ENCODE measurements at places on chromosomes 3 and 15.

- peak; percentile 80 for DNase-seq
These were observed 40.6 kb downstream of the AMOTL2 start for GRCh38 chr3:134333522-134334181.

DNA sequence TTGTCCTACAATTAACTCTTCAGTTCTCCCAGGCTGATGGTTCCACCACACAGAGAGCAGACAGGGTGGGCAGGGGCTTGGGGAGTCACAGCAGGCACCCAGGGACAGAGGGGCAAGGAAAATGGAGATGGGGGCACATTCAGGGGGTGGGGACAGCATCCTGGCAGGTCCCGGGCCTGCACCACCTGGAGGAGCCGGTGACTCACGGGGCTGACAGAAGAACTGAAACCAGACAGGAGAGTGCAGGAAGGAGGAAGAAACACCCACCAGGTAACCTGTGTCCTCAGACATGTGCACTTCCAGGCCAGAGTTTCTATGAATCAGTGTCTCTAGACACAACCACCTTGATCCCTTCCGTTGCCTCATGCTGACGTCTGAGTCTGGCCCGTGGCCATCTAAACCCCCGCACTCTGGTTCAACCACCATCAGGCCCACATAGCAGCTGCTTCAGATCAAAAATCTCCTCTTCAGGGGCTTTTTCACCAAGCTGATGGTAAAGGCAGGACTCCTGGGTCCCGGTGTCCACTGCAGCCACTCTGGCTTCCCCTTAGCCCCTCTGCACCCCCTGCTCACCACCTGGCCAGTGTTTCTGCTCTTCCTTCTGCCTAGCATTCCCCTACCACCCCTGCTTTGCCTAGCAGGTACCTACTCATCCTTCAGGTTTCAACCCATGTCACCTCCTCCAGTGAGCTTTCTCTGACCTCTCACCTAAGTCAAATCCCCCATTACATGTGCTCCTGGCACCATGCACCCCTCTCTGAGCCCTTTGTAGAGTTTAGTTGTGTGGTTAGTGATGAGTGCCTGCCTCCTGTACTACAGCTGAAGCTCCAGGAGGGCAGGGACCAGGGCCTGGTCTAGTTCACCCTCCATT, 16.5 kb upstream of the CYP11A1 start:
- DNase-seq = peak; percentile 56

DNA sequence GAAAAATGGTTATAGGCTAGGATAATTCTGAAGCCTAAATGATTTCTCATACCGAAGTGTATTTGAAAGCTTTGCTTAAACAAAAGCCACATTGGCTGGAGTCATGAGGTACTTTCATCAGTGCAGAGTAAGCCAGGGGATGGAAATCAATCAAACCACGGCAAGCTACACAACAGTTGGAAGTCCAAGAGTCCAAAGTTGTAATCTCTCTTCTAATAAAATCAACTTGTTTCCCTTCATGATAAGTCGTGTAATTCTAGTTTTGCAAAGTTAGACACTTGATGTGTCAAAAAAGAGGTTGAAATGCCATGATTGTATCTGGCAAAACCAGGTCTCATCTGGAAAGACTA, 250.5 kb upstream of the VEPH1 start:
- DNase-seq = no peak

- peak; percentile 54 for DNase-seq
These were observed 36.5 kb upstream of the CPB1 start for GRCh38 chr3:148790851-148791735.

GRCh38 chr3:27114684-27115083, 254.5 kb downstream of the NEK10 start:
- peak; percentile 17 for DNase-seq

- DNase-seq = peak; percentile 21
These were observed 73.1 kb downstream of the RAB11A start for GRCh38 chr15:65942436-65942835.

DNA sequence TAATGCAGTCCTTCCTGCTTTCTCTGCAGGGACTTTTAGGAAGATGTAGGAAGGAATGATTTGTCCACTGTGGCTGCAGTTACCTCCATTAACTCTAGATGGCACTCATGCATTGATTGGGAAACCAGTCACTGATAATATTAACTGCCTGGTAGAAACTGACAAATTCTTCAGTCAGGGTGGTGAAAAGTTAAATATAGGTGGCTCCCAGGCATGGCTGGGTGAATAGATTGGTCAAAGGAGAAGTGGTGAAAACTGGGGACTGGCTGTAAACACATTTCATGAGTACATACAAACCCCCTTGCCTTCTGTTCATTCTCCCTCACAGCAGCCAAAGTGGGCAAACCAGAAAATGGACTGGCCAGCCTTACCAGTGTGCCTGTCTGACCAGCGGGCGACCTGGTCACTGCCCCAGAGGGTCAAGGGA, 333.4 kb downstream of the THSD4 start:
- DNase-seq = peak; percentile 84

DNA sequence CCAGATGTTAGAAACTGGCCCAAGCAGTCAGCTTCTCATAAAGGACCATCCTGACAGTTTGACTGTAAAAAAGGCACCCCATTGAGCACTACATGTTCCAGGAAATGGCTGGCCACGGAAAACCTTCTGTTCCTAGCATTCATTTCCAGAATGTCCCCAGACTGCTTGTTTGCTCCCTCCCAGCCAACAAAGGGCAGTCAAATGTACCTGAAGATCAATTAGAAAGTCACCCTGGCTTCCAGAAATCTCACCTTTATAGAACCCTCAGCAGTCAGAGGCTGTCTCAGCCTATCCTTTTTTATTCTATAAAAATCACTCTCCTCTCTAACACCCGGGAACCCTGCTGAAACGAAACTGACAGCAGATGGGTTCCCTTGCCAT, 784 bp upstream of the SAMMSON start:
- DNase-seq = peak; percentile 48

DNA sequence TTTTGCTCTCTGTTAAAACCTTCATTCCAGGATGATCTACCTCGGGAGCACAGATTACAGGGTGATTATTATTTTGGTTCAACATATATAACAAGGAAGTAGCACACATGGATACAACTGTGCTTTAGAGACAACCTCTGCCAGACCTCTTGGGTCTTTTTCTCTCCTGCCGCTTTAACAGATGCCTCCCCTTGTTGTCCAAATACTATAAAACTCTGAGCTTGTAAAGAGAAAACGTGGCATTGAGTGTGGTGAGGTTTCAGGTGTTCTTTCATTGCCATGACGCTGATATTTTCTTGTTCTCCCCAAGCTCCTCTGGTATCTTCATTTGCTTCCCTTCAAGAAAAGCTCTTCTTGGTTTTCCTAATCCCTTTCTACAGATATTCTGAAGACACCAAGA, 29.0 kb downstream of the BCL2L10 start:
- DNase-seq = no peak

GRCh38 chr3:61864886-61865285, 303.5 kb downstream of the PTPRG start:
- no peak for DNase-seq

DNA sequence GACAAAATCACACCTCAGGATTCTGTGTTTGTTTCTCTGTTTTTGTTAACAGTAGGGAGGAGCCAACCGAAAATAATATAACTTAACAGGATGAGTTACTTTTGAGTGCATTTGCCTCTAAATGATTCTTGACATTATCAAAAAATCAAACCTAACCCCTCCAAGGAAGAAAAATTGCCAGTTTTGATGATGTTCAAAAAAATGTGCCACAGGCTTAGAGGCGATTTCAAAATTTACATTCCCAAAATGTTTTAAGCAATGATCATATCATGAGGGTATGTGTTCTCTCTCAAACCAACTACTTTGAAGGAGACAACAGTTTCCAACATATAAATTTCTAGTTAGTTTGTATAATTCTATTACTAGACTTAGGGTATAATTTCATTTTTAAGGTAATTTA, 6.7 kb downstream of the VGLL3 start:
- DNase-seq = peak; percentile 67

GRCh38 chr15:49301562-49301961, 121.5 kb upstream of the FGF7 start:
- DNase-seq = peak; percentile 17

- no peak for DNase-seq
These were observed 17.5 kb downstream of the CCR4 start for GRCh38 chr3:32968920-32969389.

DNA sequence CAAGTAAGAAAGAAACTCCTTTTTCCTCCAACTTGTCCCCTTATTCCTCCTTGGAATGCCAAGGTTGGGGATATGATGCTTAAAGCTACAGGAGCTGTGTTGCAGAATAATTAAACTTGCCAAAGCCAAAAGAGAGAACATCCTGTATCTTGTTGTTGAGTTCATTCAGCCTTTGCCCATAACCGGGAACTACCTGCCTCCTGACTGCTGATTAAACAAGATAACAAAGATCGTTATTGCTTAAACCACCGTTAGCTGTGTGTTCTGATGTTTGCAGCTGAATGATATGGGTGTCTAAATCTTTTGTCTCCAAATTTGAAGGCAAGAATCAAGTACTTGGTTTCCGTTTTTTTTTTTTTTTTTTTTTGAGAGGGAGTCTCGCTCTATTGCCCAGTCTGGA, 61.5 kb downstream of the DPPA2 start:
- no peak for DNase-seq

DNA sequence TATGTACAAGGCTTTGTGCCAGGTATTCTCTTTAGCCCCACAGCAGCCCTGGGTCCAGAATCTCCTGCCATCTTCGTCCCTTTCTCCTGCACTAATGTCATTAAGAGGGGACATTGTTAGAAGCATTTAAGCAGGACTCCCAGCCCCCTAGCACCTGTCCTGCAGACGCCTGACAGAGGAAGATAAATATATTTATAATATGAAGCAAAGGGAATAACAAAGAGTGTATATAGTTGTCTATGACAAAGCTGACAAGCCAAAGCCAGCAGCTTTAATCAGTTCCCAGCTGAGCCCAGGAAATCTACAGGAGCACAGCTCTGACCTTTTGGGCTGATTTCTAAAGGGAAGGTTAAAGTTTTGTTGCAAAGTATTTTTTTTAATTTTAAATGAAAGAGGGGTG, 96.0 kb downstream of the MEGF11 start:
- DNase-seq = no peak

DNA sequence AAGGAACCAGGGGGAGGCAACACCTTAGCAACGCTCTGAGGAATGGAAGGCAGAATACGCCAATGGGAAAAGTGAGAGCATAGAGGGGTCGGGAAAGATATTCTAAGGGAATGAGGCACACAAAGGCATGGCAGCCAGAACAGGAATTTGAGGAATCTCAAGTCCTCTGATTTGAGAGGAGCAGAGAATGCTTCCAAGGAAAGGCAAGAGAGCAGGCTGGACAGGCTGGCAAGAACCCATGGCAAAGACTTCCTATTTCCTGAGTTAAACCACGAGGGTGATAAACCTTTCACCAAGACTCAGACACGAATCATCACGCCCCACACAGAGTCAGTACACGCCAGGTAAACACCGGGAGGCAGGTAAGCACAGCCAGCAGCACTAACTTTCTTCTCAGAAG, 109.8 kb downstream of the IGF2BP2 start:
- no peak for DNase-seq

DNA sequence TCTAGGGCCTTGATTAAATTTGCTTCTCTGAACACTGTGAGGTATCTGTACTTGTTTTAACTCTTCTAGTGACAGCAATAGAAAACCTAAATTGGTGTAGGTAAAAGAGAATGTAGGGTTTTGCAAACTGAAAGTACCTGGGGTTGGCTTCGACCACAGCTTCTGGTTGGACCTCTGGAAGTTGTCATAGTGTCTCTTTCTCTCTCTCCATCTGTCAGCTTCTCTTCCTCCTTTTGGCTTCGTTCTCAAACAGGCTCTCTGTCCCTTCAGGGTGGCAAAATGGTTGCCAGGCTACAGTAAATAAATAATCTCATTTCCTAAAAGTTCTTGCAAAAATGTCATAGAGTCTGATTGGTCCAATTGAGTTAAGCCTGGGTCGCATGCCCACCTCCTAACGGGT, 149.3 kb upstream of the CTDSPL start:
- DNase-seq = no peak

DNA sequence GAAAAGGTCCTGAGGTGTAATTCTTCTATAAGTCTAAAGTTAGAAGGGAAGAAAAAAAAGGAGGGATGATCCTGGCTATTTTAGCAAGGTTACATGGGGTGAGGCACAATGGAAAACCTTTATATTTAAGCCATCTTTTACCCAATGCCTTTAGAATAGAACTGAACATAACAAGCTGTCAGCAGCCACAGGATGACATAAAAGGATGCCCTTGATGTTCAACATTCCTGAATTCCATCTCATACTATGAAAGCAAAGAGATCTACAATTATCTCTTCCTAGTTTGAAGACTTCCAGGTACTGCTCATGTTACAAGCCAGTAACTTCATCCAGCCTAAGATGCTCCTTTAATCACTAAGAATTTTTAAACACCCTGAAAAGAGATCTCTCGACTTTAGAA, 26.9 kb downstream of the NEK10 start:
- DNase-seq = peak; percentile 32

- DNase-seq = peak; percentile 15
These were observed 114.0 kb upstream of the OSTN start for GRCh38 chr3:191085091-191085490.

DNA sequence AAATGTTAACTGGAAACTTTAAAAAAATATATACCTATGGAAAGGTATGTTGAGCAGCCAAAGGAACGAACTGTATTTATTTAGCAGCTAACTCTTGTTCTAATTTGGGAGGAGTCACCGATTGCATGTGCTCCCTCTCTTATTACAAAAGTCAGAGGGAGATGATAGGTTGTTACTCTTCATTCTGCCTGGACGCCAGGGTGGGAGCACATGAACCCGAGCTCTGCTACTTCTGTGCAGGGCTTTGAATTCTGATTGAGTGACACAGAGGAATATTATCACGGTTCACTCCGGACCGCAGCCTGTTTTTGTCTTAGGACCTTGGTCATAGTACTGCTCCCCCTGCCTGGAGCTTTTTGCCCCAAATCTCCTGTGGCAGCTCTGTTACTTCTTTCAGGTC, 36.9 kb upstream of the LRIG1 start:
- no peak for DNase-seq

DNA sequence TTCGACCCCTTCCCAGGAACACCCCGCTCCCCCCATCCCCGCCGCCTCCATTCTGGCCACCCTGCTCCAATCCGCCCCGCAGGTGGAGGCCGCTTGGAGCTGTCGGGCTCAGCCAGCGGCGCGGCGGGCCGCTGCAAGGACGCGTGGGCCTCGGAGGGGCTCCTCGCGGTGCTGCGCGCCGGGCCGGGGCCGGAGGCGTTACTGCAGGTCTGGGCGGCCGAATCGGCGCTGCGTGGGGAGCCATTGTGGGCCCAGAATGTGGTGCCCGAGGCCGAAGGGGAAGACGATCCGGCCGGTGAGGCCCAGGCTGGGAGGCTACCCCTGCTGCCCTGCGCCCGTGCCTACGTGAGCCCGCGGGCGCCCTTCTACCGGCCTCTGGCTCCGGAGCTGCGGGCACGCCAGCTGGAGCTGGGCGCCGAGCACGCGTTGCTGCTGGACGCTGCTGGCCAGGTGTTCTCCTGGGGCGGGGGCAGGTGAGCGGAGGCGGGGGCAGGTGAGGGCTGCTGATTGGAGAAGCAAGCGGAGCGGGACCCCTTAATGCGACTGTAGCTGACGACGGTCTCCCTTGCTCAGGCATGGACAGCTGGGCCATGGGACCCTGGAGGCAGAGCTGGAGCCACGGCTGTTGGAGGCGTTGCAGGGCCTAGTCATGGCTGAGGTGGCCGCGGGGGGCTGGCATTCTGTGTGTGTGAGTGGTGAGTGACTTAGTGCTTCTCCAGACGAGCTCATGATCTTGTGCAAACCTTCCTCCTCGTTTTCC, 2.5 kb downstream of the RCCD1 start:
- peak; percentile 30 for DNase-seq
